ENCODE measurements at places on chromosomes 4 and X.
A peak's percentile ranks its signal among the peaks of the same experiment; 100 is the strongest.

GRCh38 chr4:152666946-152667345 lies 12.9 kb downstream of the TMEM154 start:
- DNase-seq: no peak

- no peak for DNase-seq
Measured at GRCh38 chrX:148691456-148691855, 191.0 kb downstream of the AFF2 start.

DNA sequence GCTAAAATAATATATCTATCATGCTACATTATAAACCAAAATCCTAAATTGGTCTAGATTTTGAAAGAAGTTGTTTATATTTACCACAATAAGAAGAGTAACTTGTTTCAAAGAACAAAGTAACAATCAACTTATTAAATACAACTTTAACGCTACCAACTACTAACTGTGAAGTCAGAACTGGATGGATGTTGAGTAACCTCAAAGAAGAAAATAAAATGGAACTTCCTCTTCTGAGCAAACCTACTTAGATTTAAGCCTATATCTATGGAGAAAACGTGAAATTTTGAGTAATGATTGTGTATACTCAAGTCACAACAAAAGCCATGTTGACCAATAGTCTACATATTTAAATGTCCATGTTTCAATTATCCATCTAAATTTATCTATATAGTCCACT lies 25.7 kb downstream of the SH3RF1 start:
- DNase-seq: peak; percentile 57

- no peak for DNase-seq
Measured at GRCh38 chr4:57187246-57187645, 77.1 kb upstream of the IGFBP7 start.

GRCh38 chrX:12994321-12994720 lies 19.4 kb downstream of the TMSB4X start:
- DNase-seq: no peak

DNA sequence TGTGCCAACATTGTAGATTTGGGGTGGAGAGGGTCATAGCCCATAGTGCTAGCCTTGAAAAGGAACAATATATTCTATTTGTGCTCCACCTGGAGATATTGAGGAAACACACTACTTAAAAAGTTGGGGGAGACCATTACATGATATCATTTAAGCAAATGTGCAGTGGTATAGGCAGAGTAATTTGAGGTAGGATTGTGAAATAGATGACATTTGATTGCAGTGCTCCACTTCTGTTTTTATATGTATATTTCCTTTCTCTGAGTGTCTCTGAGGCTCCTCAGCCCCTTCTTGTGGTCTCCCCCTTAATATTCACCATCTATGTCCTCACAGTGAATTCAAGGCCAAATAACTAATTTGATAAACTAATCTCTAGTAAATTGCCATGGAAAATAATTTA lies 85.6 kb upstream of the NMU start:
- DNase-seq: peak; percentile 35

GRCh38 chr4:139453041-139453370 lies 915 bp upstream of the RAB33B start:
- DNase-seq: peak; percentile 84

GRCh38 chrX:6954836-6955235 lies 192.7 kb upstream of the STS start:
- no peak for DNase-seq

- DNase-seq: no peak
Measured at GRCh38 chr4:76266627-76267026, 15.1 kb downstream of the FAM47E start.

- no peak for DNase-seq
Measured at GRCh38 chrX:123486297-123486696, 246.6 kb downstream of the THOC2 start.

GRCh38 chr4:179530958-179531357 lies 2088.7 kb upstream of the AGA start:
- DNase-seq: no peak

DNA sequence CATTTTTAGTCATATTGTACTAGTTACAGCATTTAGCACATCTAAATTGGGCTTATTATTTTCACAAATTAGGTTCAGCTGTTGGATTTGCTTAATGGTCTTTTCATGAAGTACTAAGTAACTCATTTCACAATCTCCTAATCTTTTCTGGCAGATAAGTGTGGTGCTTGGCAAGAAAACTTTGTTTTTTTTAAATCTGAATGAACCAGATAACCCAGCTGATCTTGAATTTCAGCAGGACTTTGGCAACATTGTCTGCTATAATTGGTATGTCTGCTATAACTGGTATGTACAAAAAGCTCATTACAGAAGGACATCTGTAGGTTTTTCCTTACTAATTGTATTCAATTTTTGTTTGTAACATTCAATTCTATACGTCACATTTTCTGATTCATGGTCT lies 22.7 kb downstream of the WDR19 start:
- DNase-seq: no peak

GRCh38 chrX:37472836-37473235 lies 98.6 kb upstream of the LANCL3 start:
- DNase-seq: no peak

- DNase-seq: peak; percentile 54
Measured at GRCh38 chr4:189124149-189124758, 816.4 kb upstream of the FRG1 start.

DNA sequence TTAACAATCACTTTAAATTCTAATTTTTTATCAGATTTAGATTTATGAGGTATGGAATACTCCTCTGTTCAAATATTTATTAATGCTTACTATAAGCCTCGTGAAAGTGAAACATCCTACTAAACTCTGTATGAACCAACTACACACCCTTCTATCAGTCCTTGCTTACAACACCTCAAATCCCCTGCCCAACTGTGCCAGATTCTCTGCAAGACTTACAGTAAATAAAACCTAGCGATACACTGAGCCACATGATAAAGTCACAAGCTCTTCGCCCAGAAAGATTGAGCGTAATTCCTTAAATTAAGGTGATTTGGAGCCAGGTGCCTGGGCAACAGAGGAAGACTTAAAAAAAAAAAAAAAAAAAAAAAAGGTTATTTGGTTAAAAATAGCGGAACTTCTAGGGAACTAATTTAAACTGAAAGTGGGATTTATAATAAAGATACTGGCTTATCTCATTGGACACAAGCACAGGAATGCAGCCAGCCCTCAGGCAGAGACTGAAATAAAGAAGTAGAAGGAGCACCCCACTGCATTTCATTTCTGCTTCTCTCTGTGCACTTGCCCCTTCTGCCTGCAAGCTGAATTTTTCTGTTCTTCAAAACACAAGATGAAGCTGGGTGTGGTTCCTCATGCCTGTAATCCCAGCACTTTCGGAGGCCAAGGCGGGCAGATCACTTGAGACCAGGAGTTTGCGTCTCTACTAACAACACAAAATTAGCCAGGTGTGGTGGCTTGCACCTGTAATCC lies 17.5 kb upstream of the C4orf36 start:
- no peak for DNase-seq
